Suppressor macrophage treated with lipopolysaccharide for 4 hours (primary cell): ENCODE measurements at places on chromosomes 5 and 9.

DNA sequence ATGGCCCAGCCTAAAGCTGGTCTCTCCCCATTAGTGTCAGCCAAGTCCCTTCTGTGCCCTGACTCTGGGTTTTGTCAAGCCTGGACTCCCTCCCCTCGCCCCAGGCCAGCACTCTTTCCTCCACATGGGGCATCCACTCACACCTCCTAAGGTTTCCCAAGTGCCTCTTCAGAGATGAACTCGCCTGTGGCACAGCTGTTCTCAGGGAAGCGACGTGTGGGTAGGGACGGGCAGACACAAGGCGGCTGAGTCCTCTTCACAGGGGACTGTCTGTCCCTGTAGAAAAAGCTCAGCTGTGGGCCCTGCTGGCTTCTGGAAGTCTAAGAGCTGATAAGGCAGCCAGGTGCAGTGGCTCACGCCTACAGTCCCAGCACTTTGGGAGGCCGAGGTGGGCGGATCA is 78.5 kb downstream of the CACNA1B start:
- DNase-seq: no peak

DNA sequence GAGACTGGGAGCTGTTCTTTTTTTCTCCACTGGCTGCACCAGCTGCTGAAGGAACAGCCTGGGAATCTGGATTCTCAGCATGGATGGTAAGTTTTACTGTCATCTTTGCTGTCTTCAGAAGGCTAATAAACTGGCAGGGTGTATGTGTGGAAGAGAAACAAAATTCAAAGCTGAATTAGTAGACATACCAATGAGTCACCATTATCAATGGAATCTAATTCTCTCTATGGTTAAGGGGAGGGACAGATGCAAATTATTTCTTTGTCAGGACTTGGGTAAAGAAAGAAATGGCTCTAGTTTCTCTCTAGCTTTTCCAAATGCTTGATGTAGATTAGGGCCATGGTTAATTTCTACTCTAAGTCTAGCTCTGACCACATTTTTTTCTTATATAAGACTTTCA is 154.2 kb downstream of the MPDZ start:
- DNase-seq: no peak

DNA sequence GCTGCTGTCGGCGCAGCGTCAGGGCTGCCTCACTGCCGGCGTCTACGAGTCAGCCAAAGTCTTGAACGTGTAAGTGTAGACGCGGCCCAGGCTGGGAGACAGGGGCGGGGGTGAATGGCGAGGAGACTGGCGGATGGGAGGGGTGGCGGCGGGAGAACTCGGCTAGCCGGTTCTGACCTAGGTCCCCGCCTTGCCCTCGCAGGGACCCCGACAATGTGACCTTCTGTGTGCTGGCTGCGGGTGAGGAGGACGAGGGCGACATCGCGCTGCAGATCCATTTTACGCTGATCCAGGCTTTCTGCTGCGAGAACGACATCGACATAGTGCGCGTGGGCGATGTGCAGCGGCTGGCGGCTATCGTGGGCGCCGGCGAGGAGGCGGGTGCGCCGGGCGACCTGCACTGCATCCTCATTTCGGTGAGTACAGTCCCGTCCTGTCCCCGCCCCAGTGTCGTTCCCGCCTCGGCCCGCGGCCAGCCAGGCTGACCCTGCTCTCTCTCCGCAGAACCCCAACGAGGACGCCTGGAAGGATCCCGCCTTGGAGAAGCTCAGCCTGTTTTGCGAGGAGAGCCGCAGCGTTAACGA is 745 bp downstream of the GADD45G start:
- peak; percentile 70 for DNase-seq

DNA sequence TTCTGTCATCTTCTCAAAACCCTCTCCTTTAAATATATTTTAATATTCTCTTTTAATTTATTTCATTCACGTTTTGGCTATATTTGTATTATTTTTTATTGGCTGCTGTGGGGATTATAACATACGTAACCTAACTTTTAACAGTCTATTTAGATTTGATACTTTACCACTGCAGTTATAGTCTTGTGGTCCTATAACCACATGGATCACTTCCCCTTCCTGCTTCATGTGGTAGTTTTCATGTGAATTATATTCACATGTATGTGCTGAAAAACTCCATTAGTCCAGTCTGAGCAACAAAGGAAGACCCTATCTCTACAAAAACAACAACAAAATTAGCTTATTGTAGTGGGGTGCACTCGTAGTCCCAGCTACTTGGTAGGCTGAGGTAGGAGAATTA is 34.3 kb downstream of the CENPP start:
- DNase-seq: peak; percentile 25

- DNase-seq: no peak
Measured at GRCh38 chr5:180982008-180982741, 6.5 kb upstream of the BTNL3 start.

- peak; percentile 80 for DNase-seq
Measured at GRCh38 chr9:131734165-131734610, 5.7 kb downstream of the RAPGEF1 start.

GRCh38 chr5:172969921-172970320 is 10.7 kb downstream of the RPL26L1 start:
- no peak for DNase-seq
